Left kidney (tissue), 8 donors: ENCODE measurements at places on chromosomes 6 and 20. TPM values are rescaled to one million over a fixed set of nuclear protein-coding genes. Genes with fewer than 3 reads are reported as not detected.

Gene ZSCAN23
- 16.5 TPM for polyA plus RNA-seq

Gene MEI4
- 2.1 TPM for polyA plus RNA-seq

- no peak for DNase-seq
Measured at GRCh38 chr6:136161950-136162349, 88.2 kb downstream of the MTFR2 start.

Gene TLDC2
- 4.2 TPM for polyA plus RNA-seq

Gene MCCD1
- 11.9 TPM for polyA plus RNA-seq

GRCh38 chr6:160365117-160365516, 16.9 kb downstream of the SLC22A3 start:
- no peak for DNase-seq

- no peak for DNase-seq
Measured at GRCh38 chr6:6620766-6621425, 32.4 kb downstream of the LY86 start.

Gene SLC2A4RG
- 73.0 TPM for polyA plus RNA-seq

DNA sequence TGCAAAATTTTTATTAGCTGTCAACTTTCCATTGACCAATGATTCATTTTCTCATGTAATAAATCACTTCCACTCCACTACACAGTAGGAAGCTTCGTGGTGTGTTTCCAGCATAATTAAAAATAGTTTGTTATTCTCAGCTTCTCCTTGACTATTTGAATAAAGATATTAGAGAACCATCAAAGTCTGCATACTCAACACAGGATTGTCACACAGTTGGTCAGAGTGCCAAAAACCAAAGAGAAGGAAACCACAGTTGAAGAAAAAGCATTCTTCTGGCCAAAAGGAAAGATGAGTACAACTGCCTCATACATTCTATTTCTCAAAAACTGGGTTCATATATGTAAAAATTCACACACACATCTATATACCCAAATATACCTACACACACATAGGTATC, 455.1 kb upstream of the HSF2 start:
- DNase-seq = no peak

DNA sequence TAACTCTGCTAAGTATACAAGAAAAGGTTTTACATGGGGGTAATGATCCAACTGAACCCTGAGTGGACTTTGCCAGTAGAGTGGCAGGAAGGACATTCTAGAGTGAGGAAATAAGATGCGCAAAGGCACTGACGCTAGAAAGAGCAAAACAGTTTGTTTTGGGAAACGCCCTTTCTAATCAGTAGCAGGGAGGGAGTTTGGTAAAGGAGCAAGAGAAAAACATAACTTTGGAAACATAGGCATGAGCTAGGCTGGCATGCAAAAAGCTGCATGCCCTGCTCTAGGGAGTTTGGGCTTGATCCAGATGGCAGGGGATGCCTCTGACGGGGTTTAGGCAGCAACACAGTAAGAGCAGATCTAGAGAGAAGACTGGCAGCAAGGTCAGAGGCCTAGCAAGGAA, 135.2 kb downstream of the DST start:
- no peak for DNase-seq

- no peak for DNase-seq
Measured at GRCh38 chr20:1327241-1327653, 1.7 kb downstream of the SDCBP2 start.

DNA sequence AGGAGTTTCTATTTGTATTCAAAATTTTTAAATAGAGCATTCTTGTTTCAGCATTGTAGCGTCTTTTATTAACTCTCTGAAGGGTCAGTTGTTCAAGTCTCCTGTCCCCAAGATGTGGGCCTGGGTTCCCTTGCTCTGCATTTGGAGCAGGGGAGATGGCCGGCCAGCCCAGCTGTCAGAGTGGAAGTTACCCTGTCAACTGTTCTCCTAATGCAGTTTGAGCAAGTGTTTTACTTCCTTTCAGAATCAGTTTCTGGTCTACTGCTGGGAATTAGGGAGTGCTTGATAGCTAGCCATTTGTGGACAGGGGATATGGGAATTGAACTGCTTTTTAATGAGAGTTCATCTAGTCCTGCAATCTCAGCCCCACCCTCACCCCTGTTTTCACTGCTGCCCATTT, 116.6 kb downstream of the QKI start:
- no peak for DNase-seq

DNA sequence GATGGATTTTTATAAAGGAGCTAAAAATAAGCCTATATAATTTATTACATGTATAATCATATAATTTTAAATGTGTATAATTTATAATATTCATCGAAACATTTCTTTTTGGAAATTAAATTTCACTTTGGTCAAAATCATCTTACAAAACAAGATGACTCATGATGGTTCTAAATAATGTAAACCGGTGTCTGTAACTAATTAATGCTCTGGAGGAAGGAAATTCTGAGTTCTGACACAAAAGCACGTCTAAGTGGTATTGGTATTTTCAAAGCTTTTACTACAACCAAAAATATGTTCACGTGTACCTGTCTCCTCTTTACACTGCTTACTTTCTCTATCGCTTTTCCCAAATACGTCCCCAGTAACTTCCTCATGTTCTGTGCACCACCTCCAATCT, 134.1 kb downstream of the MTHFD1L start:
- DNase-seq = no peak

DNA sequence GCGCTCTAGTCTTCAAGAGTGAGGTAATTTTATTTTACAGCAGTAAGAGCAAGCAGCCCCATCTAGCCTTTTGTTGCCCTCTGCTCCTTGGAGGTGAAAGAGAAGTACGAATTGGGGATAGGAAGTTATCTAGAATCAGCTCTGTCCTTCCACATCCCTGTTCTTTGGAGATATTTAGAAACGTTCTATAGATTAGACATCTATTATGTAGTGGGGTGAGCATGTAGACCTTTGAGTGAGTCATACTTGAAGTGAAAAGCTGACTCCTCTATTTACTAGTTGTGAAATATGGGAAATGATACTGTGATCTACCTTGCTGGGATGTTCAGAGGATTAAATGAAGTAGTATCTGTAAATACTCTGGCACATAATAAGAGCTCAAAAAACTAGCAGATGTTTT, 36.0 kb upstream of the SLC35D3 start:
- no peak for DNase-seq
